ENCODE measurements at places on chromosomes 12 and 14.

DNA sequence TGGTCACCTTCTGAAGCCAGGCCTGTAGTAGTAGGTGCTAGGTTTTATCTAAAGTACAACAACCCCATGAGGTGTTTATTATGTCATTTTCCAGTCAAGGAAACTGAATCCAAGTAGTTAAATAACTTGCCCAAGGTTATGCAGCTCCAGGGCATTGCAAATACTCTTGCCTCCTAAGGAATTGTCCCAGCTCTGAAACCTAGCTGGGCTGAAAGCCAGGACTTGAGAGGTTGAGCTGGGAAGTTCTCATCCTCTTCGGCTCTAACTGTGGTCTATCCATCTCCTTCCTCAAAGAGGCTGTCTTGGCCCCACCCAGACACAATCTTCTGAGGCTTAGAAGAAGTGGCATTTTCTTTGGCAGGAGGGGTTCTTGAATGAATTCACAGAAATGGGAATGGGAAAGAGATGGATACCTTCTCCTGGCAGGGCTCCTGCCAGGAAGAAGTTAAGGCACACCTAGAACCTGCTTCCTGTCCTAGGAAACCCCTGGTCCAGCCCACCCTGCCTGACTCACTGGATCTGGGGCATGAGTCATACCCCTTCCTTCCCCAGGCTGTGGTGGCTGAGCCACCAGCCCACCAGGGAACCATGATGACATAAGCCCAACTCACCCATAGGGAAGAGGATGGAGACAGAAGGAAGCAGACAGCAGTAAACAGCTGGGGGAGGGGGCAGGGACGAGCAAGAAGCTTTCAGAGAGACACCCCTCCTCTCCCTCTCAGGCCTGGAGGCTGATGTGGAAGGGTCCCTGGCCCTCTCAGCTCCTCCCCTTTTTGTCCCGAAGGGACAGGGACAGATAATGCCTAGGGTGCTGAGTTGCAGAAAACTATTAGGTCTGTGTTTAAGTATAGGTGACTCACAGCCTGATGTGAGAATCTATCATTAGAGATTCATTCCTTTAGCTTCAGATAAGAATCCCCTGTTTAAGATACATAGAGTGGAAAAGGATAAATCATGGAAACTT lies 2.1 kb upstream of the PLEK2 start:
- peak; percentile 63 for DNase-seq

DNA sequence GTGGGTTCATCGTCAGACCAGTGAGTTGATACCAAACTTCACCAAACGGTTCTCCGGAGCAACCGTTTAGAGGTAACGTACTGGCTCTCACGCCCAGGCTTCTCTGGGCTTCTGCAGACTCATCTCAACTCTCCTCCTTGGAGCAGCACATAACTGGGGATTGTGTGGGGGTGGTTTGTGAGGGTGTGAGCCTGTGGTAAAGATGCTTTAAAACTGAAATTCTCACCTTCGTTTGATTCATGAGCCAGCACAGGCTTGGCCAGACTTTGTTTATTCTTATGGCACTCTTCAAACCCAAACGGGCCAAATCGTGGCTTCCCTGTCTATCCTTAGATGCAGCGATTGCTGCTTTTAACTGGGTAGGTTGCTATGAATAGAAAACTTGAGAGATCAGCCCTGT lies 121.3 kb downstream of the SAMD4A start:
- no peak for DNase-seq

DNA sequence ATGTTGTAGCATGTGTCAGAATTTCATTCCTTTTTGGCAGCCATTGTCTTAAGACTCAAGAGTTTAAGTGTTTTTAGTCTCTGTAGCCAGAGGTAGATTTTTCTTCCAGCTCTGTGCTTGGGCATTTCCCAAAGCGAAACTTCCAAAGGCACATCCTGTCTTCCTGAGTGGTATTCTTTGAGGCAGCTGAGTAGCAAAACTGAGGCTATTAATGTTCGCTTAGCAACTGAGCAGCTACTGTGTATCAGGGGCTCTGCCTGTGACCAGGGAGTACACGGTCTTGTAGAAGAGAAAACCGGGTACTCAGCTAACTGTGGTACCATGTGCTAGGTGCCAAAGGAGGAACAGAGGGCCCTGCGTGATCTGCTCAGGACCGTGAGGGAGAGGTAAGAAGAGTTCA lies 52.0 kb downstream of the ETV6 start:
- DNase-seq: no peak

DNA sequence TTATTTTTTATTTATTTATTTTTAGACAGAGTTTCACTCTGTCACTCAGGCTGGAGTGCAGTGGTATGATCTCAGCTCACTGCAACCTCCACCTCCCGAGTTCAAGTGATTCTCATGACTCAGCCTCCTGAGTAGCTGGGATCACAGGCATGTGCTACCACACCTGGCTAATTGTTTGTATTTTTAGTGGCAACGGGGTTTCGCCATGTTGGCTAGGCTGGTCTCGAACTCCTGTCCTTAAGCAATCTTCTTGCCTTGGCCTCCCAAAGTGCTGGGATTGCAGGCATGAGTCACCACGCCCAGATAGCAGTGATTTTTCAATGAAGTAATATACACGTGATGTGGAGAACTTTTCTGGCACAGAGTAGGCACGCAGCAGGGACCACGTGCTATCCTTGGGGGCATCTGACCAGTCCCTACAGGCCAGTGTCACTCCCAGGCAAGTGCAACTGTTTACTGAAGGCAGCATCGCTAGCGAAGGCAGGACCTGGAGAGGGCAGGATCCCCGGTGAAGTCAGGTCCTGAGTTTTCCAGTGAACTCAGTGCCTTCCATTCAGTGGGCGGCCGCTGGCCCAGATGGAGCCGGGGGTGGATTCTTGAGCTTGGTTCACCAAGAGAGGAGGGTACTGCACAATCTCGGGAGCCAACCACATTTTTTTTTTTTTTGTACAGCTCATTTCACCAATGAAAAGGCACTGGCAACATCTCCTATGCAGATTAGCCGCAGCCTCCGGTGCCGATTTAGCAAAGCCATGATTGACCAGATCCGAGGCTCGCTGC lies 11.1 kb upstream of the CLMN start:
- DNase-seq: no peak

DNA sequence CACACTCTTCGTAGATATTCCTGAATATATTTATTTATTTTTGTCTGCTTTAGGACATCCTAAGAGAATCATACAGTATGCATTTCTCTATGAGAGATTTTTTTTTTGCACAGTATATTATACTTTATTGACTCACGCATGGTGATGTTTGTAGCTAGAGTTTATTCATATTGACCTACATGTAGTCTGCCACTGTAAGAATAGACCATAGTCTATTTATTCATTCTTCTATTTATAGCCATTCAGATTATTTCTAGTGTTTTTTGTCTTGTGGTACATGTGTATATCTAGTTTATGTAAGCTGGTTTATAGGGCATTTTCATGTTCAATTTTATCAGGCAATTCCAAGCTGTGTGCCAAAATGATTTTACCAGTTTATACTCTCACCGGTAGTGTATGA lies 45.2 kb downstream of the PCNX1 start:
- no peak for DNase-seq

DNA sequence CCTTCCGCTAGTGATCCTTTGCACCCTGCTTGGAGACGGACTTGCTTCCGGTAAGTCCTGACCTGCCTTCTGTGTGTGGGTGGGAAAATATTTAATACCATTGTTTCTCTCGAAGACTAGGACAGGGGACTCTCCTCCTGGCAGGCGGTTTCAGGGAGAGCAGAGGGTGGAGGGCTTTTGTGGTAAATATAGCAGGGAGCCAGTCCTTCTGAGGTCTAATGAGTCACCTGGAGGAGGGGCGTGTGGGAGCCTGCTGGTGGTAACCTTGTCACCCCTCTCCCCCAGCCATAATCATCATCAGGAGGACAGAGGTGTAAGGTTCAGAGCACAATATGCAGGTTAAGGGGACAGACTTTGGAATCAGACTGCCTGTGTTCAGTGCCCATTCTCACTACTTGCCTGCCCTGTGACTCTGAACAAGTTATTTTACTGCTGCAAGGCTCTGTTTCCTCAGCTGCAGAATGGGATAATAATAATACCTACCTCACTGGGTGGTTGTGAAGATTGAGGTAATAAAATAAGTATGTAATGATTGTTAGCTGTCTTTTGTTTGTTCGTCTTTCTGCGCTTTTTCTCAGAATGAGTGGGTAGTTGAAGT lies 47.4 kb downstream of the SUSD6 start:
- no peak for DNase-seq

- DNase-seq: no peak
Measured at GRCh38 chr12:56661560-56661959, 15.8 kb upstream of the ATP5F1B start.

GRCh38 chr12:1776170-1776921 lies 44.0 kb upstream of the LRTM2 start:
- no peak for DNase-seq

DNA sequence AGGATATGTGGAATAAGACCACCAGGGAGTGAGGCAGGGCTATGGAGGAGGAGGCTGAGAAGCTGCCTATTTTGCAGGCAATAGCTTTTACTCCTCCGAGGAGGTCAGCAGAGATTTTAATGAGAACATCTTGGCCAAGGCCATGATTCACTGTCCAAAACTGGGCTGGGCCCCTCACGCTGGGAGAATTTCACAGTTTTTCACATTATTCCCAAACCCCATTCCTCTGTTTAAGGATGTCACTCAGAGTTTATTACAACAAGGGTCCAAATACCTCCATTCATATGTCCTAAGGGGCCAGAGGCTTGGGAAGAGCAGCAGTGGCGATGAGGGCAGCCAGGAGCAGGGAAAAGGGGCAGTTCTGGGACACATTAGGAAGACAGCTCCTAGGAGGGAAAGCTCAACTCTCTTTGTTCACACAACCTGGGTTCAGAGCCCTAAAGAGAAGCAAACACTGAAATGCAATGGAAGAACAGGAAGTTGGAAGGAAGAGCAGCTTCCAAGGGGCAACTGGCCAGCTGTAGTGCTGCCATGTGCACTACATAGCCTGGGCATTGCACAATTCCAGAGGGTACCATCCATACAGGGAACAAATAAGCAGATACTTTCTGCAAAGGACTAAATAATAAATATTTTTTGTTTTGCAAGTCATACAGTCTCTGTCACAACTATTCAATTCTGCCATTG lies 283.2 kb downstream of the NUAK1 start:
- DNase-seq: no peak

GRCh38 chr12:39395866-39396265 lies 47.1 kb downstream of the KIF21A start:
- DNase-seq: no peak

GRCh38 chr14:64891839-64892375 lies 12.2 kb upstream of the SPTB start:
- DNase-seq: peak; percentile 14

DNA sequence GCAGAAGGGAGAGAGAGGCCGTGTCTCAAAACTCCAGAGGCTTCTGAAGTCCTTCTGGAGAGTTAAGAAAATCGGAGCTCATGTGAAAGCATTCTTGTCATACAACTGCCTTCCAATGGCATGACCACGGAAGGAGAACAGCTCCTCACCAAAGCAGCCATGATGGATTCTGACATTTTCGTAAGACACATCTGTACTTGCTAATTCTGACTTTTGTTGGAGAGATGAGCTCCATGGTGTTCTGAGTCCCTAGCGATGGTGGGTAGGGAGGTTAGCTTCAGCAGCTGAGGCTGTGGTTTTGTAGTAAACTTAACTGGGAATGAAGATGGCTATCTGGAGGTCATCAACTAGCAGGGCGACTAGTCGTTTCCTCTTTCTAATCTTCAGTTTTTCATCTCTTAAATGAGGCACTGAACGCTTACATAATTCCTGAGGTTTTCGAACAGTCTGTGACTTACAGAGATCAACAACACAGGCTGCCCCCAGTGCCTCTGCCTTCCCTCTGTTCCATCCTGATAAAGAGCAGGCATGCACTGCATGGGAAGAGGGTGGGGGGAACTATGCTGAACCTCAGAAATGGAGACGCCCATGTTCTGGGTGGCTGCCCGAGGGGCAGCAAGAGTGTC lies 28.6 kb upstream of the DICER1 start:
- no peak for DNase-seq

DNA sequence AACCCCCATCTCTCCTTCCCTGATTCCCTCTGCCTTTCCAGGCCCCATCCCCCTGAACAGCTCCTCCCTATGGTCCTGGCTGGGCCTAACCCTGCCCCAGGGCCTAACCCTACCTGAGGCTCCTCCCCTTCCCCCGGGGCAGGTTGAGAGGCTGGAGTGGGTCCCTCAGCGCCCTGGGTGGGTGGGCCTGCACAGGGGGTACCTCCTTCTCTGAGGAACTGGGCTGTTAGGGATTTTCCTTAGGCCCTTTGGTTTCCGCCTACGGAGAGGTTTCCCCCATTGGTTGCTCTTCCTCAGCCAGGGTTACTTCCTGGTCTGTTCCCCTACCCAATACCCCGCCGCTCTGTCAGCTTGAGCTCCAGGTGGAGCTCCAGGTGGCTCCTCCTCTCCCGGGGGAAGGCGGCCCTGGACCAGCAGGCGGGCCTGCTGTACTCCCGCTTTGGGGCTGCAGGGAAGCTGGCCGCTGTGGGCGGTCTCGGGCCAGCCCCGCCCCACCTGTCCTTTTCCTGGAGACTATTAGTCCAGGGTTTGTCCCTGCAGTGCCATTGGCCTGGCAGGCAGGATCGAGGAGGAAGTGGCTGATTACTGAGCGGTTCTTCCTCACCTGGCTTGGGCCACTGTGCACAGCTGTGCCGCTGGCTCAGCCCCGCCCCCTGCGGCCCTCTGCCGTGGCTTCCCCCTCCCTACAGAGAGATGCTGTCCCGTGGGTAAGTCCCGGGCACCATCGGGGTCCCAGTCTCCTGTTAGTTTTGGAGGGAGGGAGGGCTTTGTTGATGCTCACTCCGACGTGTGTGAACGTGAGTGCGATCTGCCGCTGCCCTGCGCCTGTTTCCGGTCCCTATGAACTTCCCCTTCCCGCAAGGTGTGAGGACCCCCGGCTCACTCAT lies 2.5 kb downstream of the C12orf57 start:
- peak; percentile 77 for DNase-seq

DNA sequence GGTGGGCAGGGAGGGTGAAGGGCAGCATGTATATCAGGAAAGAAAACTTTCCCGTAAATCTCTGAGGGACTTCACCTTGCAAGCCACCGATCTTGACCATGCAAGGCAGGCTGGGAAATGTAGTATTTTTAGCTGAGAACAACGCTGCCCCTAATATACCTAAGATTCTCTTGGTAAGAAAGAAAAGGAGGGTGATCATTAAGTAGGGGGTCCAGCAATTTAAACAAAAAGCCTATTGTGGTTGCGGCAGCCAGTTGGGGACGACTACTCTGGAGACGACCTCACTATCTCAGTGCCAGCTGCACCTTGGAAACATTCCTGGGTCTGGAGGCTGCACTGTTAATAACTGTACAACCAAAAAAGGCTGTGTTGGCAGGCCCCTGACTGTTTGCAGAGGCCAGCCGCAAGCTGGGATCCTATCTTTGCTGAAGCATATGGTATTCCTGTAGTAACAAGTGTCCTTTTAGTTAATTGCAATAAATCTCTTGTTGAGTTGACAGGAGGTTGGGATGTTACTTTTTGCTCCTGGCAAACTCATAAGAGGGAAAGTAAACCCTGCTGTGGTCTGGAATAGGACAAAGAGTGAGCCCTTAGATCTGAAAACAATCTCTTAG lies 6.4 kb downstream of the APOLD1 start:
- DNase-seq: no peak

DNA sequence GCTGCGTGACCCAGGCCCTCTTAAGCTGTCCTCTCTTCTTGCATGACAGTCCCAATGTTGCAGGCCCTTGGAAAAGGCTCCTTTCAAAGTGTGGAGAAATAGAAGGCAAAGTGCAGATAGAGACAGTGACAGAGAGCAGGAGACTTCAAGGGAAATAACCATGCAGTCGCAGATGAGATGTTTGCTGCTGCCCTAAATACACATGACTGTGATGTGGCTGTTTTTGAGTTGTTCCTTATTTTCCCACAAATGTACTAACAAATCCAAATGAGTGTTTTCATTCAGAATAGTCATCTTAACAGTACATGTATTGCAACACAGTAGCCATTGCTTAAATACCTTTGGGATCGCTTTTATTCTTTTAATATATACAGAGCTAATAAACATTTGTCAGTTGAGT lies 101.6 kb downstream of the SLC15A5 start:
- no peak for DNase-seq
